ENCODE measurements at places on chromosomes 2 and 18. TPM values are rescaled to one million over a fixed set of nuclear protein-coding genes. Genes with fewer than 3 reads are reported as not detected.

GRCh38 chr2:144357623-144358373, 162.1 kb downstream of the ZEB2 start:
- no peak for DNase-seq

DNA sequence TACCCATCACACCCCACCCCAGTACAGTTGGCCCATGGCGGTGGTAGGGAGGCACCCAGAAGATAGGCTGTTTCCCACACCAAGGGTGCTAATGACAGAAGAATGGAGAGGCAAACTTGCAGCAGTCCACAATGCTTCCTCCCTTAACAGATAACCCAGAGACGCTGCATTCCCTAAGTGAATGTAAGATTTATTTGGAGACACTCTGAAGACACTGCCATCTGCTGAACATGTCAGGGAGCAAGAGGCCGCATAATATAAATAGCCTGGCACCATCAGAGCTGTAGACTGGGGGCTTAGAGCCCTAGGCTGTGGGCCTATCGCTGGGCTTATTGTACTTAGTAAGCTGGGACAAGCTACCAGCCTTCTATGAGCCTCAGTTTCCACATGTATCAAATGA, 2.2 kb upstream of the IWS1 start:
- DNase-seq, result peak; percentile 35

GRCh38 chr2:47697000-47697601, 85.8 kb upstream of the MSH6 start:
- DNase-seq, result no peak

The LIMS4 gene
- 3.0 TPM for polyA plus RNA-seq

- no peak for DNase-seq
Measured at GRCh38 chr2:5484868-5485267, 207.3 kb upstream of the SOX11 start.

- DNase-seq, result no peak
Measured at GRCh38 chr2:33573657-33574056, 25.4 kb downstream of the FAM98A start.

DNA sequence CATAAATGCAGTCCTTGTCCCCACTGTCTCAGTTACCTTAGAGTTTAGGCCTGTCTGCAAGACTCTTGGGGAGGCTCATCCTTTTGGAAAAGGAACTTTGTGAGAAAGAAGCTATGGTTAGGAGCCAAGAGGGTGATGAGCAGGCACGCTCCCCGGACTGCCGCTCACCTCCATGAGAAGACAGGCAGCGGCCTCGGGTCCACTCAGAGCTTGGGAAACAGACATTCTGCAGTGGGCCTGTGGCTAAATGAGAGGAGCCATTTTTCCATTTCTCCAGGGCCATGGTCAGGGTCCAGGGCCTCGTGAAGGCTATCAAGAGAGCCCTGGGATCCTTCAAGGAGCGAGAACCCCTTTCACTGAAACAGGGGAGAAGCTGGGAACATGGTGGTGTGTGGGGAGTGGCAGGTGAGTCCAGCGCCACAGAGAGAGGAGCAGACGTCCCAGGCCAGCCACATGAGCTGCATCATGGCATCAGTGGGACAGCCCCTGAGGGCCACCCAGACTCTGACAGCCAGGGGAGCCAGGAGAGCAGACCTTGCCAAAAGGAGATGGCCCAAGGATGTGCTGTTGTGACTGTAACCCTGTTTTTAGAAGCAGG, 4.0 kb upstream of the TEX51 start:
- no peak for DNase-seq

DNA sequence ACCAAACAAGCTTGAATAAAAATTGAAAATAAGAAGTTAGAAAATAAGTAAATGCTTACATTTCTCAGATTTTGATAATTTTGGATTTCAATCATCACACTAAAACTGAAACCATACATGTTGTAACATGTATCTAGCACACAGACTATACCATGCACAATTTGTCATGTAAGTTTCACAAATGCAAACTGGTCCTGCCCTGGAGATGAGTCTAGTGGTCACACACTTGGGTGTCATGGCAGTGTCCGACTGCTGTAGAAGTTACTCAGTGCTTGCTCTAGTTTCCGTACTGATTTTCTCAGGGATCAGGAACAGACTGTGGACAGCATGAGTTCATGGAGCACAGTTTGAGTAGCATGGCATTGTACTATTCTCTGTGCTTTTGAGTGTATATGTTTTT, 182.9 kb upstream of the RMP24 start:
- no peak for DNase-seq

The SMC6 gene
- polyA plus RNA-seq, result 26.7 TPM

DNA sequence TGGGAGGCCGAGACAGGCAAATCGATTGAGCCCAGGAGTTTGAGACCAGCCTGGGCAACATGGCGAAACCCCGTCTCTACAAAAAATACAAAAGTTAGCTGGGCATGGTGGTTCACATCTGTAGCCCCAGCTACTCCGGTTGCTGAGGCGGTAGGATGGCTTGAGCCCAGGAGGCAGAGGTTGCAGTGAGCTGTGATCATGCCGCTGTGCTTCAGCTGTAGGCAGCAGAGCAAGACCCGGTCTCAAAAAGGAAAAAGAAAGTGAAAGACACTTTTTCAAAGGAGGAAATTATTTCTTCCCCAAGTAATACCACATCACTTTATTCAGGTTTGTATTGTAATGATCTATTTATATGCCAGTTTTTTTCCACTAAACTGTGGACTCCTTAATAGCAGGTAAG, 35.7 kb upstream of the TAF4B start:
- DNase-seq, result no peak

GRCh38 chr2:127498386-127498785, 27.9 kb downstream of the IWS1 start:
- no peak for DNase-seq

The KIAA2012 gene
- polyA plus RNA-seq, result 0.28 TPM

Data from large intestine (tissue), 12 donors.